ENCODE measurements at places on chromosomes 12 and 14. TPM values are rescaled to one million over a fixed set of nuclear protein-coding genes. Genes with fewer than 3 reads are reported as not detected.

The KRT78 gene
- not detected for total RNA-seq

The TTC9 gene
- 7.0 TPM for total RNA-seq

The SERPINA10 gene
- total RNA-seq, result not detected

DNA sequence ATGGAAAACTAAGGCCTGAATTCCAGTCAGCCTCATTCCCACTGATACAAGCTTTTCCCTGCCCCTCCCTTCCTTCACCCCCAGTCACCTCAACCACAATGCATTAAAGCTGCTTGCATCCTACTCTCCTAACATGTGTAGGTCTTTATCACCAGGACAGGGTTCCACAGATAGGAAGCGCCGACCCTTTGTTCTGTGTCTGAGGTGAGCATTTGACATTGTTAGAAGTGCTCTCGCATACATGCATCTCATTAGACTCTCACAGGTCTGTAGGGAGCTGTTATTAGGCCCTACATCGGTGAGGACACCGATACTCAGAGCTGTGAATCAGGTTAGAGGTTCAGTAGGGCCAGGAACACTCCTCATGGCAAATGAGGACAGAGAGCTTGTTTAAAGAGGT, 13.2 kb upstream of the EDDM3A start:
- DNase-seq, result no peak

DNA sequence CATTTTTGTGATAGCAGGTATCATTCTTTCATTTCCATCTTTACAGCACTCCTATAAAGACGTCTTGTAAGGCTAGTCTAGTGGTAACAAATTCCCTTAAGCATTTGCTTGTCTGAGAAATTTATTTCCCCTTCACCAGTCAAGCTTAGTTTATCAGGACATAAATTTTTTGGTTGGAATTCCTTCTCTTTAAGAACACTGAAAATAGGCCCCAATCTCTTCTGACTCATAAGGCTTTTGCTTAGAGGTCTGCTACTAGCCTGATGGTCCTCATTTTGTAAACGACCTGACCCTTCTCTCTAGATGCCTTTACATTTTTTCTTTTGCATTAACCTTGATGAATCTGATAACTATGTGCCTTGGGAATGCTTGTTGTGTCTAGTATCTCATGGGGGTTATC, 20.3 kb downstream of the OLR1 start:
- no peak for DNase-seq

- DNase-seq, result no peak
Measured at GRCh38 chr14:71749613-71750238, 182.5 kb upstream of the RGS6 start.

DNA sequence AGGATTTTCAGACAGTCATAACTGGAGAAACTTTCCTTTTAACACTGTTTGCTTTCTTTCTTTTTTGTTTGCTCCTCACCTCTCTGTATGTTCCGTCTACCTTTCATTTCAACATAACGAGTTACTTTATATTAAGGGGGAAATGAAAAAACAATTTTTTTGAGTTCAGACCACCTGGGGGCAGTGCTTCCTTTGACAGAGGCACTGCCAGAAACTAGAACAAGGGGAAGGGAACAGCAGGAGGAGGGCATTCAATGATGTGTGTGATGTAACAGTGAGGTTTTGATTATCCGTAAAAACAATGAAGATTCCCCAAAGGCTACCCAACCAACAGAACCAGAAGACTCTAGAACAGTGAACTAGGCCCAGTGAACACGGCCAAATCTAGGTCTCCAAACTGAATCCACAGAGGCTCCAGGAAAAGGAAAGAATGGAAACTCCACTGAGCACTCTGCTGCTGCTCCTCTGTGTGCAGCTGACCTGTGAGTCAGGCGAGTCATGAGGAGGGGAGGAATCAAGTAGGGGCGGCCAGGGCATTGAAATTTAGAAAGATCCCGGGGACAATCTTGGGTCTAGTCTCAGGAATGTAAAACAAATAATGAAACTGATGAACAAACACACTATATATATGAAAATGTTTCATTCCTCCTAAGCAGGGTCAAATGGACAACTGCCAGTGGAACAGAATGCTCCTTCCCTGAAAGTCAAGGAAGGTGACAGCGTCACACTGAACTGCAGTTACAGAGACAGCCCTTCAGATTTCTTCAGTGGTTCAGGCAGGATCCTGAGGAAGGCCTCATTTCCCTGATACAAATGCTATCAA, 323.5 kb downstream of the DAD1 start:
- no peak for DNase-seq
